Stimulated activated CD4-positive, alpha-beta T cell treated with anti-CD3 and anti-CD28 coated beads, Interleukin-1b, Interleukin-23, amount 100 ng/mL, for 1 hour (primary cell): ENCODE measurements at places on chromosomes 1 and 21.

DNA sequence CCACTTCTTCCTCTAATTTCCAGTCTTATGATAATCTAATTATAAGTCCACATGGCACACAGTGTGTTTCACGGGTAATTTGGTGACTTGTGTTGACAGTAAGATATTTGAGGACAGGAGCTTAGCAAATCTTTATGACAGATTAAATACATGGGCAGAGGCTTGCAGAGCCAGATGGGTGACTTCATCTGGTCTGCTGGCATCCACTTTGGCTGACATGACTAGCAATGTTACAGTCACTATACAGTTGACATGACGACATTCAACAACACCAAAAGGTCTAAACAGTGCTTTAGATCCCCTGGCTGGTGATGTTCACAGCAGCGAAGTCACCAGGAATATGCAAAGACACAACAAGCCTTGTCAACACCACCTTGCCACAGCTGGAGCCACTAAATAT, 147.2 kb downstream of the ETS2 start:
- no peak for DNase-seq

- DNase-seq: no peak
These were observed 26.0 kb downstream of the ROR1 start for GRCh38 chr1:63799820-63800219.

- DNase-seq: no peak
These were observed 31.6 kb downstream of the PTP4A2 start for GRCh38 chr1:31906557-31906956.

DNA sequence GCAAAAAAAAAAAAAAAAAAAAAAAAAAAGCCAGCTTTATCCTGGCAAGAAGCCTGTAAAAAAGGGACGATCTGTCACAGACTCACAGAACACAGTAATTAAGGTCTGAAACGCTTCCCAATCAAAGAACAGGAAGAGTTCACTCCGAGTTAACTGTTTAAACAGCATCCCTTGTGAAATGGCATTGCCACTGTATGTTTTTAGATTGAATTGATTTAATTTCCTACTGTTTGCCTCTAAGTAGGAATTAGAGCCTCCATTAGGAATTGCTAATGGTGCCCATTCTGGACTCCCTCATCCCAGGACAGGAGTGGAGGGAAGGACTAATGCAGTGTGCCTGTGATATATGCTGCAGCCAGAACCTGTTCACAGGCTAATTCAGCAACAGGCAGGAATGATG, 370.8 kb downstream of the RWDD3 start:
- no peak for DNase-seq

- no peak for DNase-seq
These were observed 555.2 kb downstream of the PLPP3 start for GRCh38 chr1:56024155-56024554.

DNA sequence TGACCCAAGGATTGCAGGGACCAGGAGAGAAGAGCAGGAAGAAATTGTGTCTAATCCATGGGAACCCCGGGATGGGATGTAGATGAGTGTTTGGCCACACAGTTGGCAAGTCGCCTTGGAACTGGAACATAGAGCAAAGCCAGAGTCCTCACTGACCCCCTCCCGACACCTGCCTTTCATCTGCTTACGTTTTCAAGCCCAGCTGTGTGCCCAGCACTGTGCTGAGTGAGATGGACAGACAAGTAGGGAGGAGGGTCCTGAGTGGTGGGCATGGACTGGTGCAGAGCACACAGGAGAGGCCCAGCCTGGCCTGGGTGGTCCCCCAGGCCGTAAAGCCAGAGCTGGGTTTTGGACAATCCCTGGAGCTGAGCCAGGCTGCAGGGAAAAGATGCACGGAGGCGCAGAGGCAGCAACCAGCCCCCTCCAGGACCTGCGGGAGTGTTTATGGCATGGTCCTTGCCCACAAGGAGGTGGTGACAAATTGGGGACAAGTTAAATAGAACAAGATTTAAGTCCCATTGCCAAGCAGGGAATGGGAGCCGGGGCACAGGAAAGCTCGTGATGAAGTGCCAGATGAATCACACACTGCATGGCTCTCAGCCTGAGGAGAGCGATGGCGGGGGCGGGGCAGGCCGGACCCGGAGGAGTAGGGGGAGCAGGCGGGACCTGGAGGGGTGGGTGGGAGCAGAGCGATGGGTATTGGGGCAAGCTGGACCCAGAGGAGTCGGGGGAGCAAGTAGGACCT, 157.8 kb upstream of the VAMP3 start:
- no peak for DNase-seq

GRCh38 chr1:39672551-39672947, 642 bp upstream of the NT5C1A start:
- no peak for DNase-seq

- DNase-seq: no peak
These were observed 15.9 kb downstream of the PALMD start for GRCh38 chr1:99661780-99662179.

GRCh38 chr1:26336477-26337205, 17.3 kb downstream of the CRYBG2 start:
- peak; percentile 75 for DNase-seq

- no peak for DNase-seq
These were observed 57.1 kb upstream of the ADAM30 start for GRCh38 chr1:119953266-119953998.

GRCh38 chr21:32192291-32193097, 86.4 kb downstream of the MIS18A start:
- no peak for DNase-seq

GRCh38 chr1:45444609-45445131, 46.3 kb downstream of the TESK2 start:
- DNase-seq: no peak

GRCh38 chr1:41241354-41241748, 755 bp downstream of the SCMH1 start:
- DNase-seq: no peak

DNA sequence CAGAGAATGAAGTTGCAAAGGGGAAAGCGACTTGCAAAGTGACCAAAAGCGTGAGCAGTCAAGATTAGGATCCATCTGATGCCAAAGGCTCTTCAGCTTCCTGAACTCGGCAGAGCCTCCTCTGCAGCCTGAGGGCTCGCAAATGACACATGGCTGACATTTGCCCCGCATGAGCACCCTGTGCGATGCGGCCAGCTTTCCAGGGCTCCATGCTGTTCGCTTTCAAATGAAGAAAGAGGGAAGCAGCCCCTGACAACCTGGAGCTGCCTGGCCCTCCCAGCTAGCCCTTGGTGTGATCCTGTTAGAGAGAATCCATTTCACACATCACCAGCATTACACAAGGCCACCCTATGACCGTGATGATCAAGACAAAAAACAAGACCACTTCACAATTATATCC, 20.2 kb upstream of the FAM131C start:
- no peak for DNase-seq

DNA sequence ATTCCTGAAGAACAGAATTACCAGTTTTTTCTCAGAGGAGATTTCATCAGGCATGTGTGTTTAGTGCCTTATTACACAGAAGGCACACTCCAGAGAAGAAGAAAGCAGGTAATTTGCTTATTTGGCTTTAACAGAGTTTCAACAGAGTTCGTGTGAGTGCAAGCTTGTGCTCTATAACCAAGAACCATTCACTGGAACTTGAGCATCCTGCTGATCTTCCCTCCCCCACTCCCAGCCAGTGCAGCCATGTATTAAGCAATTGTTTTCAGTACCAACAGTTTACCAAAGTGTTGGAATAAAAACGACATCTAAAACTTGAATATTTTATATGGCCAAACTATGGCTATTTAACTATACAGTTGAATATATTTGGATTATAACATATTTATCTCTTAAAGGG, 4.3 kb downstream of the MGST3 start:
- DNase-seq: no peak

DNA sequence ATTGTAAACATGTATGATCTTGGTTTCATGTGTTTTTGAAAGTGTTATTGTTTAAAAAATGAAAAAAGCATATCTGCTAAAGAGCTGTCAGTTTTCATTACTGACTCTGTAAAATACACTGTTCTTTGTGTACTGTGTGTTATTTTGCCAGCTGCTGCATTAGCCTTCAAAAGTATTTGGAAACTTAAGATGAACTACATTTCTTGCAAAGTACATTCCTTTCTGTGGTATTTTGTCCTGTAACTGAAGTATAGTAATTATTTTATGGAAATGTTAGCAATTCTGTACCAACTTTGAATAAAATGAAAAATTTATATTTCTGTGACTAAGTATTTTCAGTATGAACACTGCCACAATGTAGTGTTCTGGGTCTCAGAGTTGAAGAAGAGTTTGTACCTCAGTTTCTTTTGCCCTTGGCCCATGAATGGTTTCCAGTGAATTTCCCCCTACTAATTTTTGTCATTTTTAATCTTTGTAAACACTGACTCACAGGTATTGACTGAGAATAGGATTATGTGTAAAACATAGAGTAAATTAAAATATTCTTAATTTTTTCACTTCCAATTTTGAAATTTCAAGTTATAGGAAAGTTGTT, 32.7 kb downstream of the MRPS6 start:
- DNase-seq: no peak

GRCh38 chr1:92910081-92910480, 51.2 kb downstream of the DIPK1A start:
- no peak for DNase-seq

DNA sequence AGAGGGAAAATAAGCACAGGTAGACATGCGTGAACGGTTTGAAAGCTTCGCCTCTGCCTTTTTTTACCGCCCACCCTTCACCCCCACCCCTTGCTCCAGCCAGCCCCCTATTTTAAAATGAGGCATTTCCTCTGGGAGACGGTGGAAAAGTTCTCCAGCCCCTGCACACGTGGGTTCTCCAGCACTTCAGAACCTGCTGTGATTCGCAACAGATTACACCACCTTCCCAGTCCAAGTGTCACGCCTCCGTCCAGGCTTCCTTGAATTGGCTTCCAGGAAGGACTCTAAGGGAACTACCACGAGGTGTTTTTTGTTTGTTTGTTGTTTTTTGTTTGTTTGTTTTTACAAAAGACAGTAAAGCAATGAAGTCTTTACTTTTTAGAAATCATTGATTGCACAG, 2.6 kb downstream of the LRRC7 start:
- no peak for DNase-seq

- DNase-seq: no peak
These were observed 835 bp downstream of the LRRN2 start for GRCh38 chr1:204684571-204685235.

DNA sequence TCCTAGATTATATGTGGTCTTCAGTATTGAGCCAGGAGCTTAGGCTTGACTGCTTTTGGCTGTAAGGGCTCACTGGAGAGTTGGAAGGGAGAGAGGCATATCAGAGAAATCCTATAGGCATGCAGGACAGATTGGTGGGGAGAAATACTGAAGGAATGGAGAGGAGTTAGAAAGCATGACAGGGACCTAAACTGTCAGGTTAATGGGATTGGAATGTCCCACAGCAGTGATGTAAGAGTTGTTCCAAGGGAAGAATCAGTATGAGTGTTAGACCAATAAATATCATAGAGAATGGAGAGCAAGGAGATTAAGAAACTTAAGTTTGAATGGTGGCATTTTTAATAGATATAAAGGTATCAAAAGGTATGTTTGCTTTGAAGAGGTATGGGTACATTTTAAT, 39.7 kb downstream of the SLC35A3 start:
- DNase-seq: no peak

- no peak for DNase-seq
These were observed 29.8 kb downstream of the DBT start for GRCh38 chr1:100219883-100220282.

- no peak for DNase-seq
These were observed 518.9 kb upstream of the NR5A2 start for GRCh38 chr1:199508653-199509052.

DNA sequence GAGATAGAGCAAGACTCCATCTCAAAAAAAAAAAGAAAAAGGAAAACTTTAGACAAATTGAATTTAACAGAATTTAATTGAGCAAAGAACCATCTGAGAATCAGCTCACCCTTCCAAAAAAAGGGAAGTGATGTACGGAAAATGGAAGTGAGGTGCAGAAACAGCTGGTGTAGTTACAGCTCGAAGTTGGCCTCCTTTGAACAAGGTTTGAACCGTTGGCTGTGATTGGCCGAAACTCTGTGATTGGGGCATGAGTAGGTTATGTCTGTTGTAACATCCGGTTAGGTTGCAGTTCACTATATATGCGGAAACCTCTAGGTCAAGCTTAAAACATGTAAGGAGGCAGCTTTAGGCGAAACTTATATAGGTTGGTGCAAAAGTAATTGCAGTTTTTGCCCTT, 97.9 kb upstream of the KIF26B start:
- no peak for DNase-seq

DNA sequence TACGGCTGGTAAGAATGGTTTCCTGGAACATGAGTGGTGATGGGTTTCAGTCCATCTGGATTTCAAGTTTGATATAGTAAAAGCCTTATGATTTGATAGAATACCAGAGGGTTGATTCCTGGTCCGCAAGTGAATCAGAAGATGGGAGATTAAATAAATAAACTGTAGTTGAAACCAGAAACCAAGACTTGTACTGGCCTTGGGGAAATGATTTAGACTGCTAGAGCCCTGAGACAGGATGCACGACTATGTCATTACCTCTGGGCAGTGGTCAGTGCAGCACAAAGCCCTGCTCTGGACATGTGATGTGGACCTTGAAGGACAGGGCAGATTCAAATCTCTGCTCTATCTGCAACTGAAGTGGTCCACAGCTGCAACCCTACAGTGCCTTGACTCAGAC, 15.6 kb upstream of the FMOD start:
- DNase-seq: no peak

DNA sequence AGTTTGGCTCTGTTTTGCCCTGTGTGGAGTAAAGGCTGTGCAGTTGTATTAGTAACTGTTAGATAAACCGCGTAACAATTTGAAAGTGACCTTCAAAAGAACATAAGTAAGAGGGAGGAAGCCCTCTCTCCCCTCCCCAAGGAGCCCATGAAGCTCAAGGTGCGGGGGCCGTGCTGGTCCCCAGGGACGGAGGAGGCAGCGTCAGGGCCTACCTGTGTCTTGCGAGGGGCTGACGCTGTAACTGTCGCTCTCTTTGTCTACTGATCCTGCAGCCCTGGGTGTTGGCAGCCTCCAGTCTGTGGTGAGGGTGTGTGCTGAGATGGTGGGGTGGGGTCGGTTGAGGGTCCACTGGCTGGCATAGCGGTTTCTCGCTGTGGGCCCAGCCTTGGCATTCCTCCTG, 176.6 kb downstream of the PCP4 start:
- DNase-seq: no peak

GRCh38 chr1:220983877-220984635, 104.8 kb downstream of the HLX start:
- DNase-seq: no peak
